SK-N-SH treated with all-trans-retinoic acid at 6 μM for 48 hours (cell line): ENCODE measurements at places on chromosomes 7 and 10.

GRCh38 chr7:140601566-140602174, 38.9 kb downstream of the DENND2A start:
- no peak for ATAC-seq

GRCh38 chr10:95569368-95569767, 8.2 kb upstream of the SORBS1 start:
- ATAC-seq: no peak

DNA sequence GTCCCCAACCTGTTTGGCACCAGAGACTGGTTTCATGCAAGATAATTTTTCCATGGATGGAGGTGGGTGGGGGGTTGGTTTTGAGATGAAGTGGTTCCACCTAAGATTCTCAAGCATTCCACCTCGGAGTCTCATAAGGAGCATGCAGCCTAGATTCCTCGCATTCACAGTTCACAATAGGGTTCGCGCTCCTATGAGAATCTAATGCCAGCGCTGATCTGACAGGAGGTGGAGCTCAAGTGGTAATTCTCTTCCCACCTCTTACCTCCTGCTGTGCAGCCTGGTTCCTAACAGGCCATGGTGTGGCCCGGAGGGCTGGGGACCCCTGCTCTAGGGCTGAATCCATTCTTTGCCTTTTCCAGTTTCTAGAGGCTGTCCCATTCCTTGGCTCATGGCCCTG, 19.1 kb upstream of the CDK1 start:
- no peak for ATAC-seq

GRCh38 chr10:50807851-50808776, 68.4 kb downstream of the ASAH2B start:
- ATAC-seq: peak; percentile 51; the same call in 2 of the 3 replicates

GRCh38 chr7:128167042-128167701, 73.9 kb upstream of the LEP start:
- ATAC-seq: peak; percentile 55

GRCh38 chr10:29675984-29676383, 41.2 kb upstream of the SVIL start:
- no peak for ATAC-seq

DNA sequence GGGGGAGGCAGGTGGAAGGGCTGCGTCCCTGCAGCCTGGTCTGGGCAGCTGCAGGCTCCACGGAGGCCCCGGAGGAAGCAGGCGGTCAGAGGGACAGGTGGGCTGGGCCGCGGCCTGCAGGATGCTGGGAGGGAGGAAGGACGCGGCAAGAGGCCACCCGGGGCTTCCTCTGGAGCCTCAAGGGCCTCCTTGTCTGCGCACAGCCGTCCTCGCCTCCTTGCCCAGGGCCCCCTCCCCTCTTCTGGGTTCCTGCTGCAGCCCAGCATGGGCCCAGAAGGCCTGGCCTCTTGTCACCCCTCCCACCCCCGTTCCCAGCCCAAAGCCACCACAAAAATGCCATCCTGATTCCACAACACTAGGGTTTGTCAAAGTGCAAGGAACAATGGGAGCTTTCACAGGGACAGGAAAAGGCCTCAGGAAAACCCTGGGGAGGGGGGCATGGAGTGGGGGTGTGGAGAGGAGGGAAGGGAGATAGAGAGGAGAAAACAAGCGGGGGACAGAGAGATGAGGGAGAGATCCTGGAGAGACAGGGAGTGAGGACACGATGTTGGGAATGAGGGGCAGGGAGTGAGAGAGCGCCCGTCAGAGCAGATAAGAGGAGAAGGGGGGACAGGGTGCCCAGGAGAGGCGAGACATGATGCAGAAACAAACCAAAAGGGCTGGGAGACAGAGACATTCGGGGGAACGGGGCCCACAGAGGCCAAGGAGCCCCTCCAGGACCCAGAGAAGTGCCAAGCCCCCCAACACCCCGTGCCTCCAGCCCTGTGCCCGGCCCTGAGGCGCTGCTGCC, 41.8 kb downstream of the ZCCHC24 start:
- ATAC-seq: no peak

DNA sequence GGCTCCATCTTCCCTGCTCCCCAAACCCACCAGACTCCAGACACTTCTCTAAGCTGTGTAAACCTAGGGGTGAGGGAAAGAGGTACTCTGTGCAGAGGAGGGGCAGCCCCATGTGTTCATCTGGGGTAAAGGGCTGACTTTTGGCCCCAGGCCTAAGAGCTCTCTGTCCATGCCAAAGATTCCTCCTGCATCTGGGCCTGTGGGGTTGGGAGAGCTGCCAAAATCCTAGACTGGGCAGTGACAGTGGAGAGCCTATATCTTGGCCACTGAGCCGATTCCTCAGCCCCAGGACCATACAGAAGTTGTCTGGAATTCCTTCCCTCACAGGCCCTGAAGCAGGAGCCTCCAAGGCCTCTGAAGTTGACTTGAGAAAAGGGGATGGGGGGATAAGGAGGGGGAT, 25.3 kb upstream of the LEP start:
- peak; percentile 78 for ATAC-seq

GRCh38 chr7:46301677-46302076, 380.6 kb upstream of the IGFBP3 start:
- ATAC-seq: no peak

GRCh38 chr10:126373972-126374371, 14.3 kb downstream of the ADAM12 start:
- ATAC-seq: no peak

DNA sequence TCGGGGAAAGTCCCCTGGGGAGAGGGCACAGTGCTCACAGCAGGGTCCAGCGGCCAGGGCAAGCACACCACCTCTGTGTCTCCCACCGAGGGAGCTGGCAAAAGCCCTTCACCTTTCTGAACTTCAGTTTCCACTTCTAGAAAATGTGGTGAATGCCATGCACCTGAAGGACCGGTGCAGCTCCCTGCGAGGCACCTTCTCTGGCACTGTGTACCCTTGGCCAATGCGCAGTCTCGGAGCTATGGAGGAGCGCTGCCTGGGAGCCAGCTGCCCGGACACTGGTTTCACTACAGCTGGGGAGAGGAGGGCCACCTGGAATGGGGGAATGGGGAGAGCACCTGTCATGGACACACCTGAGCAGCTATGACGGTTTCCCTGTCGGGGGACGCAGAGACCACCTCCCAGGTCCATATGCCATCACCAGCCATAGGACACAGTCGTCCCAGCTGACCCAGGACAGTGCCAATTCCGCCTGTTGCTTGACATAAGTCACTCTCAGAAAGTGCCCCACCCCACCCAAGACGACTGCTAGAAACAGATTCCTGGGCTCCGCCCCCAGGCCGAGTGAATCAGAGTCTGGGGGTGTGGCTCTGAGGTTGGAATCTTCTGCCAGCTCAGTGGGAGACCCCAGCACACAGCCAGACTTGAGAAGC, 16.8 kb downstream of the RASGEF1A start:
- ATAC-seq: no peak

GRCh38 chr7:134355927-134356326, 39.2 kb upstream of the SLC35B4 start:
- no peak for ATAC-seq

DNA sequence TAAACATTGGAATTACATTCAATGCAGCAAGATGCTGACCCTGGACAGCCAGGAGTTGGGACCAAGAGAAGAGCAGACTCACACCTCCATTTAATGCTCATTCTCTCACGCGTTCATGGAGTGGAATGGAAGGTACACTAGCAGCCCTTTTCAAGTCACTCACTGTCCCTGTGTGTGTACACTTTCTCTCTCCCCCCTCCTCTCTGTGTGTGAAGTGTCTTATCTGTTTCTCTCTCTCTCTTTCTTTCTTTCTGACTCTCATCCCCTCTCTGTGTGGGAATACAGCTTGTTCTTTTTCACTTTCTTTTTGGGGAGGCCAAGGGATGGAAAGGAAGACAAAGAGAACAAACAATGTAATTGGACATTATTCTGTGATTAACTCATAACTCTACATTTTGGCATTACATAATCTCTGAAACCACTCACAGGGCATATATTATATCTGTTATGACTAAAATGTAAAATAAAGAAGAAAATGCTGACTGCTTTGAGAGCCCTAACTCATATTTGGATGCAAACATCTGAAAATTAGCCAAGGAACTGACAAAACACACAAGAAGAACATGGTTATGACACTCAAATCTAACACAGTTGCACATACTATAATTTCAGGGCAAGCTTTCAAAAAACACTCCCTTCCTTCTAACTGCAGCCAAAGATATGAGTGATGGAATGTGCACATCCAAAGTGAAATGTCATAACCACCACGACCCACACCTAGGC, 188.8 kb downstream of the PARD3 start:
- no peak; the same call in 2 of the 3 replicates for ATAC-seq
